ENCODE measurements at places on chromosomes 6 and 20. TPM values are rescaled to one million over a fixed set of nuclear protein-coding genes. Genes with fewer than 3 reads are reported as not detected.

DNA sequence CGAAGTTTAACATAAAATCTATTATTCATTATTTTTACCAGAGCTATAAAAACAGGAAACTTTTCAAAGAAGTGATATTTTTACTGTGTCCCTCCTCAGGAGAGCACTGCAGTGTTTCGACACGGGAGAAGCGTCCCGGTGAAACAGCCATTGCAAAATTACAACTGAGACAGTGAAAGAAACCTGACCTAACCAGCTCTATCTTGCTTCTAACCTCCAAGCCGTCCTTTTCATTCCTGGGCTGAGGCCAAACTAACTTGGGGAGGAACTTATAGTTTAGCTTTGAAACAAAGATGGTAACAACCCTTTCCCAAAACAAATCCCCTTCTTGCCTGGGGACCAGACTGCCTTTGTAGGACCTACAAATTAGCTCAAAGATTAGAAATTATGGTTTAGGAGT, 79.2 kb downstream of the WDR27 start:
- no peak for DNase-seq

- DNase-seq: no peak
Measured at GRCh38 chr6:84685983-84686584, 78.3 kb downstream of the TBX18 start.

GRCh38 chr6:161137839-161138542, 135.9 kb downstream of the AGPAT4 start:
- DNase-seq: no peak

- no peak for DNase-seq
Measured at GRCh38 chr6:69867639-69867976, 1.3 kb downstream of the COL19A1 start.

Gene TFAP2A
- polyA plus RNA-seq: 33.9 TPM

Gene NOL4L
- polyA plus RNA-seq: 62.0 TPM
